Activated T-helper 1 cell treated with Interleukin-2 at 50 U/mL for 16 hours (primary cell): ENCODE measurements at places on chromosomes 3 and 15.

DNA sequence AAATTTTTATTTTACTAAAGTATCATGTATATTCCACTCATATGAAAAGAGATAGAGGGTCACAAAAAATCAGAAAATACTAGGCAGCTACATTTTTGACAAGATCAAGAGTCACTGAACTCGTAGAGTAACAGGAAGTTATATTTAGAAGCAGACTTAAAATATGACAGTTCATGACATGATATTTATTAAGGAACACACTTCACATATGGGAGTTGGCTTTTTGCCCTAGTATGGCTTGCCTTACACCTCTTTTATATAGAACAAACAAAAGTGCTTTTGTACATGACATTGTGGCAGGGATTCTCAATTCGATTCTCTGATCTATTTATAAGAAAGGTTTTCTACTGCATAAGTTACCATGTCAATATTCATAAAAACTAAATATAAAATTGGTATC is 80.1 kb upstream of the GBE1 start:
- DNase-seq, result no peak

- DNase-seq, result no peak
Observed at GRCh38 chr15:36370731-36371112, 208.7 kb upstream of the CDIN1 start.

GRCh38 chr3:12994357-12994606 is 78.9 kb downstream of the IQSEC1 start:
- DNase-seq, result no peak

DNA sequence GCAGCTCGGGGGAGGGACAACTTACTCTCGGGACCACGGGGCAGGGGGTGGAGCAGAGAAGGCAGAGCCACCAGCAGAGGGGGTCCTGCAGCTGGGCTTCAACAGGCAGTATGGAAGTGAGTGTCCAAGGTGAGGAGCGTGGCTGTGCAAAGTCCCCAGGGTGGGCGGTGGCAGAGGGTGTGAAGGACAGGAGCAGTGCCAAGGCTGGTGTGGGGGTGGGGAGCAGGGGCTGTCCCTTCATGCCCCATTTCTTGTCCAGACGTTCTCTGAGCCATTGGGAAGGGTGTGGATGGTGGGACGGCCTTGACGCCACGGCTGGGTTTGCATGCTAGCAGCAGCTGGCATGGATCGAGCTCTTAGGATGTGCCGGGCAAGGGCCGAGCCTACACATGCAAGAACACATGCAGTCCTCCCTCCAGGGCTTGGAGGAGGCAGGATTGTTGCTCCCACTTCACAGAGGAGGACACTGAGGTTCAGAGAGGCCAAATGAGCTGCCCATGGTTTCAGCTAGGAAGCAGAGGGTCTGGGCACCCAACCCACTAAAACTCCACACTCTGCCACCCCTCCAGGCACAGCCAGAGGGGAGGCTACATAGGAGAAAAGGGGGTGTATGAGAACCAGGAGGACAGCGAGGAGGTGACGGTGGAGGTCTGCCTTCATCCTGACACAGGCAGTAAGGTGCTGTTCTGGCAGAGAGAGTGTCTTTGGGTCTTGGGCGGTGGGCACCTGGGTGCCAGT is 93.6 kb downstream of the TBC1D2B start:
- no peak for DNase-seq

- DNase-seq, result no peak
Observed at GRCh38 chr3:160546727-160547126, 18.6 kb downstream of the KPNA4 start.

DNA sequence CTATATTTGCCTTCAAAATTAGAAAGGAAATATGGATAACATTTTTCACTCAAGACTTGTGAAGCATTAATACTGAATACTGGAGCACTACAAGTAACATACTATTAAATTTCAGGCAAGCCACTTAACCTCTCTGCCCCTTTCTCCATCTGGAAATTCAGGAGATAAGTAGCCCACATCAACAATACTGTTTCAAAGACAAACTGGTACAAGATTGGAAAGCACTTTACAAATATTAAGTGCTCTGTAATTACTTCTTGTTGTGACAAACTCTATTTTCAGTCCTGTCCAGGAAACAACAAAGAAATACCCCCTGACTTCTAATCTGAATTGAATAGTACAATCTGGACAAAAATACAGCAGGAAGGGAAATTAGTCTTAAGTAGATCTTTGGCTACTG is 49.3 kb downstream of the TMEM212 start:
- no peak for DNase-seq

DNA sequence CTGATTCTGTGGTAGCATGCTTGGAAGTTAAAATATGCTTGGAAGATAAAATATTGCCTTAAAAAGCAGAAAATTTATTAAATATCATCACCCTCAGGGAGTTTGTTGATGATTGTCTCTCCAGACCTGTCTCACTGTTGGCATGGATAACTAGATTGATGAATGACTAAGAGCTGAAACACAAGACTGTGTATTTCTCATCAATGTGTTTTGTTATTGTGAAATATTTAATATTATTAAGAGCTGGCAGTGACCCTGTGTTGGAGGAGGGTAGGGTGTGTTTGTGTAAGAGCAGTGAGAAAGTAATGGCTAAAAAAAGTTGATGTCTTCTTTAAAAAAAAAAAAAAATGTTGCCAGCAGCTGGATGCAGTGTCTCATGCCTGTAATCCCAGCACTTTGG is 82.2 kb downstream of the ITPR1 start:
- DNase-seq, result no peak

DNA sequence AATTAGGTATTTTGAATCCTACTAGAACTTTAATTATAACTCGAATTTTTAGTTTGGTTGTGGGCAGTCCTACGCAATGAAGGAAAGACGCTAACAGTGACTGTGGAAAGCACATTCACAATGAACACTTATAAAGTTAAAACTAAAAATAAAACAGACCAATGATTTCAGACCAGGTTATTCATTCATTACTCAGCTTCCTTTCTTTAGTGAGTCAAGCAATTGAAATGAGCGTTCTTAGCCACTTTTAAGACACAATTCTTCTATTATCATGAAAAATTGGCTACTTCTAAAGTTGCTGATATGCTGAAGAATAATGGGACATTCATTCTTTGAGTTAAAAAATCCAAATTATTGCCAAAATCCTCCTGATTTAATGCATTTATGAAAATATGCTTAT is 66.0 kb upstream of the CMSS1 start:
- no peak for DNase-seq

DNA sequence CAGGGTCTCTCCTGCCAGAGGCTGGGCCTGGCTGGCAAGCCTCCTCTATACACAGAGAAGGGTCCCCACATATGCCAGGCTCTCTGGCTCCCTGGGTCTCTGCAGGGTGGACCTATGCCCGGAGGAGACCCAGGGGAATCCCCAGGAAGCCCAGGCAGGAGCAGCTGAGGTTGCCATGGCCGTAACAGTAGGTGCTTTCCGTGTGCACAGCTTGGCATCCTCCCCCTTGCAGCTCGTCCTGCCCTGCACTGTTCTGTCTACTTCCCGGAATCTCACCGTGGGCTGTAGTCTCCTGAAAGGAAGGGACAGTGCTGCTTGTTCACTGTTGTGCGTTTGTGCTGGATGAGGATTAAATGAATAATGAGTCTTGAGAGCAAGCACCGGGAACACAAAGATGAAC is 47.8 kb downstream of the DAPK2 start:
- no peak for DNase-seq

DNA sequence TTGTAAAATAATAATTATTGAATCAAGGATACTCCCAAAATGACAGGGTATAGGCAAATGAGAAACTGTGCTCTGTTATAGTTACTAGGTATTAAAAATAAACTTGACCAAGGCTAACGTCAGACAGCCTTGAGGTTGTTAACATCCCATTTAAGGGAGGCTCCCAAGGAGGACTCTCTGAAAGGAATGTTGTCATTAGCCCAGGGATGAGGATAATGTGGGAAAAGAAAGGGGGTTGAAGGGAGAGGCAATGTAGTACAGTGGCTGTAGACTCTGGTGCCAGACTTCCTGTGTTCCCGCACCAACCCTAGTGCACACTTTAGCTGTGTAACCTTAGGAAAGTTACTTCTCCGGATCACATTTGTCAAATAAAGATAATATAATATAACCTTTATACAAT is 47.0 kb upstream of the RARB start:
- no peak for DNase-seq

- no peak for DNase-seq
Observed at GRCh38 chr3:55860049-55860721, 373.1 kb upstream of the WNT5A start.

GRCh38 chr15:70327856-70328678 is 230.3 kb upstream of the TLE3 start:
- DNase-seq, result no peak

GRCh38 chr3:64220161-64220914 is 4.9 kb downstream of the PRICKLE2 start:
- DNase-seq, result no peak

GRCh38 chr15:62165793-62166375 is 799 bp upstream of the C2CD4B start:
- no peak for DNase-seq

- no peak for DNase-seq
Observed at GRCh38 chr3:59277816-59278215, 228.0 kb upstream of the CFAP20DC start.

GRCh38 chr3:64974401-64974800 is 286.6 kb upstream of the ADAMTS9 start:
- no peak for DNase-seq

DNA sequence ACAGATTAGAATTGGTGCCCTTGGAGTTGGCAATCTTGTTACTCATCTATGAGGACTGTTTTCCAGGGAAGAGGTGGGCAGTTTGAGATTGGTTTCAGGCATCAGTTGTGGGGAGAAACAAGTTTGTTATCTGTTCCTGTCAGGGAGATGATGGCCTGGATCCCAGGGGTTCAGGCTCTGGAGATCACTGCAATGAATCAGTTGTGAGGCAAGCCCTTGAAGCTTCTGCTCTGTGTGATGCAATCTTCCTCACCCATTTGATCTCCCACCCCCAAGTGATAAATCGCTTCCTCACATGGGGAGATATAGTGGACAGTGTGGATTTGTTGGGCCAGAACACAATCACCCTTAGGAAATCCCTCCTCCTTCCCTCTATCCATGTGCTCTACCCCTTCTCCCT is 276.6 kb upstream of the LRTM1 start:
- no peak for DNase-seq

- no peak for DNase-seq
Observed at GRCh38 chr15:53569751-53570480, 189.5 kb downstream of the WDR72 start.

DNA sequence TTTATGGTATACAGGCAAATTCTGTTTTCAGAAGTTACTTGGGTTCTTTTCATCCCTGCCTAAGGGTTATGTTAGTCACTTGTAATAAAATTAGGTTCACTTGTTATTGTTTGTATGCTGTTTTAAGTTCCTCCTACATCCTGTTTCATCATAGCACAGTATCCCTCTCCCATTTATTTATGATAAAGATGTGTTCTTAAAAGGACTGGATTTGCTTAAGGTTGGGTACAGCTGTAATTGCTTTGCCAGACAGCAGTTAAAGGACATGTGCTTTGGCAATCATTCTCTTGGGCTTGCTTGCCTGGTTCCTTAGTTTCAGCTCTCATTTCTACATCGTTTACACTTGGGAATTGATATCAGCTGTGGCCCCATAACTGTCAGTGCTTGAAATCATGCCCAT is 11.7 kb downstream of the ATP2C1 start:
- no peak for DNase-seq

DNA sequence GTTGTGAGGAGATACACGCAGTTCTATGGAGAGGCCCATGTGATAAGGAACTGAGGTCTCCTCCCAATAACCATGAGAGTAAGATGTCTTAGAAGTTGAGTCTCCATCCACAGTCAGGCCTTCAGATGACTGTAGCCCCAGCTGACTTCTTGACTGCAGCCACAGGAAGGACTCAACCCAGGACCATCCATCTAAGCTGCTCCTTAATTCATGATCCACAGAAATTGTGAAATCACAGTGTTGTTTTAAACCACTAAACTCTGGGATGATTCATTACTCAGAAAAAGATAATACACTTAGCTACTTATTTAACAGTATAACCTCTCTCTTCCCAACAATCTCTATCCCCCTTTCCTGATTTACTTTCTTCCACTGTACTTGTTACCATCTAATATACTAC is 173.3 kb downstream of the ALDH1A2 start:
- no peak for DNase-seq

GRCh38 chr3:195612075-195612800 is 28.5 kb upstream of the APOD start:
- DNase-seq, result no peak

DNA sequence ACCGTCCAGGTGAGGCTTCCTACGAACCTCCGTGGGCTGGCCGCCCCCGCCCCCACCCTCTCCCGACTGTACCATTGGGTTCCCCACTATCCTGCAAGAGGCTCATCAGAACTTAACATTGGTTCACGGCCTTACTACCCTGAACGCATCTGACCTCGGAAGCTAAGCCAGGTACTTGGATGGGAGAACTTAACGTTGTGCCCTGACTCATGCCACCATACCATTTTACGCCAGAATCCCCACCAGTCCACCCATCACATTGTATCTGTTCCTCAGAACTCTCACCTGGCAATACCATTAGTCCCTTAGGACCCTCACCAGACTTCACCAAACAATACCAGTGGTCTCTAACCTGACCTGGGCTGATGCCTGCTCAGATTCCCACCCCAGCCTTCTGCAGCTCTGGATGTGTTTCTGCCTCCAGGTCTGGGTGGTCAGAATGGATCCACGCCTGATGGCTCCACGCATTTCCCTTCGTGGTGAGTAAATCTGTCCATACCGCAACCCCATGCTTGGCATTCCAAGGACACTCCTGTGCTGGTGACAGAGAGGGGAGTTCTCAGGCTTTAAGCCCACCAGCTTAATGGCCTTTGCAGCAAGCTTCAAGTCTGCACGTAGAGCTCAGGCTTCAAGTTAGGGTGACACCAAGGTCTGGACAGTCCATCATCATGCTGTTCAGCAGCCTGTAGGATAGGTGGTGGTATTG is 562 bp downstream of the TCTA start:
- DNase-seq, result no peak

DNA sequence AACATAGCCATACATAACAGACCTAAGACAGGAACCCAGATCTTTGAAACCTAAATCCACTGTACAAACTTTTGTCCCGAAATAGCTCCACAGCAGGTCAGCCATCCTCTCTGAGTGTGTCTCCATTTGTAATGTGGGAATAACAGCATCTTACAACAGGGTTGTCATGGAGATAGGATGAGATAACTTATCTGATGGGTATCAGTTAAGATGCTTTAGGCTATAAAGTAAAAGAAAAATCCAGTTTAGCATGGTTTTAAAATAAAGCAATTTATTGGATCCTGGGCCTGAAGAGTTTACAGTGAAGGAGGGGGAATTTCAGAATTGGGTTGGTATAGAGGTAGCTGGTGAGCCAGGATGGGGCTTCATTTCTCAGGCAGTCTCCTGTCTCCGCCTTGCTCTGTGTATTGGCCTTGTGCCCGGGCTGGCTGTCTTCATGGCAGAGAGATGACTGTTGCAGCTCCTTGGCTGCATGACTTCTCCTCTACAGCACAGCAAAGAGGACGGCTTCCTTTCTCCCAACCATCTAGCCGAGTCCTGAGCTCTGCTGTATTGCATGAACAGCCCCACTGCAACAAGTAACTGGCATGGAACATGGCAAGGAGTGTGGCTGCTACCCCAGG is 131.9 kb upstream of the PROK2 start:
- DNase-seq, result no peak

- no peak for DNase-seq
Observed at GRCh38 chr3:23094890-23095462, 108.2 kb upstream of the UBE2E2 start.

- no peak for DNase-seq
Observed at GRCh38 chr3:127552038-127552437, 38.5 kb downstream of the TPRA1 start.
